ENCODE measurements at places on chromosomes 1 and 21.

DNA sequence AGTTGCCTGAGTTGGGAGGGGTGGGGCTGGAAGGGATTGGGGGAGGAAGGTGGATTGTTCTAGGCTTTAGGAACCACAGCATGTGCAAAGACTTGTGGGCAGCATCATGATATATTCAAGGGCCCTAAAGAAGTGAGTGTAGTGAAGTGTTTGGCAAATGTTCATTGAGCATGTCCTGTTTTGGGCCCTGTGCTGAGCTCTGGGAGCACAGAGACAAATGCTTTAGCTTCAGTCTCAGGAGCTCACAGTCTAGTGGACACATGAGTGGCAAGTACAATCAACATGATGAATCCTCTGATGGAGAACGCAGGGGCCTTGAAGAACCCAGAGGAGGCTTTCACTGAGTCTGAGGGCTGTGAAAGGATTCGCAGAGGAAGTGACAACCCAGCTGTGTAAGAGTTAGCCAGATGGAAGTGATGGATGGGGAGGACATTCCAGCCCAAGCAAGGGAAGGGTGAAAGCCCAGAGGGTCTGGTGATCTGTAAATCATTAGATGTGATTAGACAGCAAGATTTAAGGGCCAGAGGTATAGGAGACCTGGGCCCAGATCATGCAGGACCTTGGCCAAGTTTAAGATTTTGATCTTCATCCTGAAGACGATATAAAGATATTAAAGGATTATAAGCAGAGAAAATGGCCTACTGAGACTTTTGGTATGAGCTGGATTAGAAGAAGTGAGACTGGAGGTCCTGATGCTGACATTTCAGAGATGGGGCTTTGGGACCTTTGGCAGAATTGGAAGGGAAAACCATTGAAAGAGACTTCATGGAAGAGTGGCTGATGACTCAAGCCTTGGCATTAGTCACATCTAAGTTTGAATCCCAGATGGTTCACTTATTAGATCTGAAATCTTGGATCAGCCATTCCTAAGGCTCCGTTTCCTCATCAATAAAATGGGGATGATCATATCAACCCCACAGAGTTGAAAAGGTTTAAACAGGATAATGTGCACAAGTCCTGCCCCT lies 4.6 kb downstream of the IPO13 start:
- DNase-seq = no peak

DNA sequence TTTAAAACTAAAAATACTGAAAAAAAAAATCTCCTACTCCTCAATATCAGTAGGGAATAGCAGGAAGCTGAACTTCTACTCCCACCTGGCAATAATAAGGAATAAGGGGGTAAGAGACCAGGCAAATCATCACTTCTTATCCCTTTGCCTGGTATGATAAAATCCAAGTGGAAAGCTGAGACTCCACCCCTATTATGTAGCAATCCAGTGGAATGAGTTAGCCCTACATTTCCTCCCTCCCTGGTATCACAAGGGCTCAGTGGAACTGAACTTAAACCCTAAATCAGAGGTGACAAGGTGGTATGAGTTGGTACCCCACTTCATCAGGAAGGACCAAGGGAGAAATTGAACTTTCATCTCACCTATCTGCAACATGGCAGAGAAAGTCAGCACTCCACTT lies 25.7 kb downstream of the TRIM33 start:
- DNase-seq = no peak

- no peak for DNase-seq
These were observed 78.9 kb upstream of the ARID1A start for GRCh38 chr1:26616881-26617280.

DNA sequence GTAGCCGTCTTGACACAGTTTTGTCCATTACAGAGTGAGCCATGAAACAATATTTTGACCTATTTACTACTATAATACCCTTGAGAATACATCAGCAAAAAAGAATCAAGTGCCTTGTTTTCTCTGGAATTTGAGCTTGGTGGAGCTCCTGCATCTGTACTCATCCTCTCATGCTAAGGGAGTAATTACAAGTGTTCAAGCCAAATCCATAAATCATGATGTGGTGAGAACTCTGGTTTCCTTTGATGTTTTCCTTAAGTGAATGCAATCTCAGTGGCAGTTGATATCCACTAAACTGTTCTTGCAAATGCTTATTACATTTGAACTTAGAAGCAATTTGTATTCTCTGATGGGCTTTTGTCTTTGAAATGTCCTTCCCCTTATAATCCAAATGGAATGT lies 824.6 kb upstream of the TMPRSS15 start:
- DNase-seq = no peak

GRCh38 chr1:230126529-230127104 lies 59.6 kb downstream of the GALNT2 start:
- no peak for DNase-seq

DNA sequence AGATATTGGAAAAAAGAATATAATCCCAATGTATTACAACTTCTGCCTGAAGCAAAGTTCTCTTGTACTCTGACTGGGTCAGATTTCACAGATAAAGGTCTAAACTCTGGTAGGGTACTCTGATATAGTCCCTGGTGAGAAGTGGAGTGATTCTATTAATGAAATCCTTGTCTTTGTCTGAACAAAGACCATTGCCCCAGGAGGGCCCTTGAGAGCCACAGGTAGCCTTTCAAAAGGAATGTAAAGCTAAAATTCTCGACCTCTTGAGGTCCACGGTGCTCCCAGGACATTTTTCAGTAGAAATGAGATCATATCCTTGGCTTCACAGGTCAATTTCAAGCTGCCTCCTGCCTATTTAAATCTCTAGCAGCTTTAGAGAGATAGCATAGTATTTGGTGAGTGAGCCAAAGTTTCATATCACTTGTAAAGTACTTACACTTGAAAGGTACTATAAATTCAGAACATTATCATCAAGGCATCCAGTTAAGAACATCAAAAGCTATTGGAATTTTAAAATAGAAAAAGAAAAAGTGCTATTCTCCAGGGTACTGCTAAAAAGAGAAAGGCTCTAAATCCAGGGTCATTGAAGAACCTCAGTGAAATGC lies 10.1 kb downstream of the TNNI3K start:
- no peak for DNase-seq

DNA sequence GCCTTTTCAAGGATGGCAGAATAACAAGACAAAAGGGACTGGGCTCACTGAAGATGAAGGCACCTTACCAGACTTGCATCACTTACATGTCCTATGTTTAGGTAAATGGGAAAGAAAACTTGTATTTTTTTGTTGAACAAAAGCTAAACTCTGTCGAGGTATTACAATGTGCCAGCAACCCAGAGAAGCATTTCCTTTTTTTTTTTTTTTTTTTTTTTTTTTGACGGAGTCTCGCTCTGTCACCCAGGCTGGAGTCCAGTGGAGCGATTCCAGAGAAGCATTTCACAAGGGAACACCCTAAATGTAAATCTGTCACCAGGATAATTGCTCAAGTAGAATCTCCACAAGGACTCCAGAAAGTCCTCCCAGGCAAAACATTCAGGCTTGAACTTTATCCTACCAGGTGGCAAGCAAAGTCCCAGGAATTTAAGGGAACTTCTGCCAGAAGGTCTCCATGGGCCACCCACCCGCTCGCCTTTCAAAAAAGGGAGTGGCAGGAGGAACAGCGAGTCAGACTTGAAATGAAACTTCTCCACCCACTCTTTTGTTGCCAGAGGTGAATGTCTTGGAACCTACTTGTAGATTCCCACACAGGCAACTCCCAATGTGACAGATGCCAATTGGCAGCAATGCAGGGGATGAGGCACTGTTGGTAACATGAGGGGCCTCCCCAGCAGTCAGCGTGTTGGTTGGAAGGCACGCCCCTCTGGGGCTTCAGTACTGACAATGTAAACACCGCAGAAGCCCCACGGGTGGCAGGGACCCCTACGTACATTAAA lies 125.0 kb downstream of the TIAM1 start:
- DNase-seq = no peak

DNA sequence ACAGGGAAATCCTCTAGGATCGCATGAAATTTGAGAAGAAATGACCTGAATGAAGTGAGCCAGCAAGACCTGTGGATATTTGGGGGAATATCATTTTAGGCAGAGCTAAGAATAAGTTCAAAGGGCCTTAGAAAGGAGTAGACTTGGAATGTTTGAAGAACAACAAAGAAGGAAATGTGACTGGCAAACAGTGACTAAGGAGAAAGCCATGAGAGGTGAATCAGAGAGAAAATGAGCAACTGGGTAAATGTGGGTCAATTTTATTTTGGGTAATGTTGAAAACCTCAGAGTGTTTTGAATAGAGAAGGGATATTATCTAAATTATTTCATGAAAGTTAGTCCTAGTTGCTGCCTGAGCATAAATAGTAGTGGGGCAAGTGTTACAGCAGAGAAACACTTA lies 672.8 kb downstream of the LMO4 start:
- no peak for DNase-seq

GRCh38 chr1:102937401-102937800 lies 170.9 kb downstream of the COL11A1 start:
- DNase-seq = no peak

- no peak for DNase-seq
These were observed 1194.6 kb downstream of the NCAM2 start for GRCh38 chr21:22192766-22193165.

GRCh38 chr1:24725209-24725651 lies 20.0 kb upstream of the CLIC4 start:
- no peak for DNase-seq

- DNase-seq = no peak
These were observed 30.9 kb downstream of the SLC35F3 start for GRCh38 chr1:233935297-233935868.

DNA sequence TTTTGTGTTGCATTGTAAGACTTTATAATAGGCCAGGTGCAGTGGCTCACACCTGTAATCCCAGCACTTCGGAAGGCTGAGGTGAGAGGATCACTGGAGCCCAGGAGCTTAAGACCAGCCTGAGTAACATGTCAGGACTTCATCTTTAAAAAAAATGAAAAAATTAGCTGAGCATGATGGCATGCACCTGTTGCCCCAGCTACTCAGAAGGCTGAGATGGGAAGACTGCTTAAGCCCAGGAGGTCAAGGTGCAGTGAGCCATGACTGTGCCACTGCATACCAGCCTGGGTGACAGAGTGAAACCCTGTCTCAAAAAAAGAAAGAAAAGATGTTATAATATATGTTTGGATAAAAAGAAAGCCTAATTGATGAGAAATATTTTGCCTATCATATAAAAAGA lies 34.9 kb downstream of the HMCN1 start:
- no peak for DNase-seq

- DNase-seq = no peak
These were observed 27.9 kb upstream of the KIF21B start for GRCh38 chr1:201051399-201051798.

All from NCI-H187 (cell line).